Activated naive CD4-positive, alpha-beta T cell (primary cell): ENCODE measurements at places on chromosomes 2 and 18.

DNA sequence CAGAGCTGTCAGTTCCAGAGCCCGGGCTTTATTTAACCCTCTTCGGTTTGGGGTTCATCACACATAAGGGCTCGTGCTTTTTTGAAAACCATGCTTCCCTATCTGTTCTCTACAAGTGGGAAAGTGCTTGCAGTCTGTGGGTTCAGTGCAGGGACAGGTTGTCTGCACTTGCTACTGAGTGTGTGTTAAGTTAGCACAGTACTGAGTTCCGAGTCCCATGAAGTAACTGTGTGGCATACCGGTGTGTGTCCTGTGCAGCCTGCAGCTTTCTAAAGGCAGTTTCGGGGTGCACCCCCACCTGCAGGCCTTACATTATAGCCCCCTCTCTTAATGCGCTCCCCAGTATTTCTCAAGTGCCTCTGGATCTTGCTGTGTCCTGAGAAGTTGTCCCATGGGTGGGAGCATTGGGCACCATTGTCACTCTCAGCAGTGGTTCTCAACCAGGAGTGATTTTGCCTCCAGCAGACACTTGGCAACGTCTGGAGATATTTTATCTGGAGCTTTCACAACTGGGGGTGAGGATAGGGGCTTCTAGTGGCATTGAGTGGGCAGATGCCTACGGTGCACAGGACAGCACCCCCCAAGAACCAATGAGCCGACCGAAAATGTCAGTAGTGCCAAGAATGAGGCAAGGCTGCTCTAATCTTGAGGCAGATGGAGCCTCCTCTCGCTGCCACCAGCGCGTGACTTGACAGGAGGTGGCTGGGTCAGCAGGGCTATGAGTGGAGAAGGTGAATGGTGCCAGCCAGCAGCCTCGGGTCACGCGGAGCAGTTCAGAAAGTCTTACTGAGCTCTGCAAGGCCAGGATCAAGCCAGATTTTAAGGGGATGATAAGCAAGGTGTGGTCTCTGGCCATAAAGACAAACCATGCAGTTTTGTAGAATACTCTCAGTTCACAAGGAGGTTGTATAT is 152.2 kb downstream of the SMAD7 start:
- DNase-seq: no peak

DNA sequence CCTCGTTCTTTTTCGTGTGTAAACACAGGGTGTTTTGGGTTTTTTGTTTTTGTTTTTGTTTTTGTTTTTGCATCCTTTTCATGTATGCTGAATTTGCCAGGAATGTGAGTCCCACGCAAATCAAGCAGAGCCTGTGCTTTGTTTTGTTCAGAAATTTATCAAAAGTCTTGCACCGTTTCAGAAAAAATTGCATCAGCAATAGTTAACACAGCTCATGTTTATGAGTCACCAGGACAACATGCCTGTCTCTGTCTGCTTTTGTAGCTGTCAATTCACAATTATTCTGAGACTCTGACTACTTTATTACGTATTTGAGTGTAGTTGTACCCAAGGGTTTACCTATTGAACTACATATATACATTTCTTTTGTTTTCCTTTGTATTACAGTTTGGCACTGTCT is 38.3 kb downstream of the MRPL44 start:
- DNase-seq: no peak

DNA sequence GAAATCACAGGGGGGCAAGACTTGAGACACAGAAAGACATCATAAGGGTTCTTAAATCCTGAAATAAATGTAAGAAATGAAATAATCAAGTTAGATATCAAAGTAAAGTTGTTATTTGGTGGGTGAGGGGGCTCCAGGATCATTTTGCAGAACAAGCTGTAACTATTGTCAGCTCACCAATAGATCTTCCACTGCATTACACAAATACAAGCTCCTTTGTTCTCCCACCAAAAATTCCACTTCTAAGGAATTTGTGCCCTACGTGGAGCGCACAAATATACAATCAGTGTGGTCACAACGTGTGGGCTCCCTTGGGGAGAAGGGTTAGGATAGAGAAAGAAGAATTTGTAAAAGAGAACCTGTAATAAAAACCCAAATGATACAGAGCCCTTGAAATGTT is 19.2 kb upstream of the GALNT5 start:
- no peak for DNase-seq

- DNase-seq: no peak
Observed at GRCh38 chr2:100260712-100261620, 61.3 kb downstream of the LONRF2 start.

DNA sequence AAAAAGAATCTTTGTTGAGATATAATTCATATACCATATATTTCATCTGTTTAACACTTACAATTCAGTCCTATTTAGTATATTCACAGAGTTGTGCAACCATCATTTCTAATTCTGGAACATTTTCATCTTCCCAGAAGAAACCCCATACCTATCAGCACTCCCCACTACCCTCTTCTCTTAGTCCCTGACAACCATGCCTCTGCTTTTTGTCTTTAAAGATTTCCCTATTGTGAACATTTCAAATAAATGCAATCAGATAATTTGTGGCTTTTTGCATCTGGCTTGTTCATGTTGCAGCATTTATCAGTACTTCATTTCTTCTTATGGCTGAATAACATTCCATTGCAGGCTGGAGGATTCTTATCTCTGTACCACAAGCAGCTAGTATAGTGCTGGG is 305.9 kb upstream of the MEX3C start:
- DNase-seq: no peak

- DNase-seq: no peak
Observed at GRCh38 chr2:72803151-72803550, 22.7 kb downstream of the EXOC6B start.

DNA sequence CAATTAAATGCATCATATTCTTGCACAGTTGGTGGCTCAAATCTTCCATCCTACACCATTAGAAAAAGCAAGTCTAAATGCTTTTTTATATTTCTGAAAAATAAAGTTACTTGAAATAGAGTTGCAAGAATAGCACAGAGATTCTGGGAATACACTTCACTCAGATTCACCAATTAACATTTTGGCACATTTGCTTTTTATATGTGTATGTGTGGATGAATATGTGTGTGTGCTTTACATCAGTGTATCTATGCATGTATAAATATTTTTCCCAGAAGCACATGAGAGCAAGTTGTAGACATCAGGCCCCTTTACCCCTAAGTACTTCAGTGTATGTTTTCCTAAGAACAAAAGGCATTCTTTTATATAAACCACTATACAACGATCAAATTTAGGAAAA is 27.6 kb upstream of the MSH2 start:
- DNase-seq: no peak
